ENCODE measurements at places on chromosomes 5 and 9.

- no peak for DNase-seq
Measured at GRCh38 chr9:32782476-32783167, 718 bp upstream of the TMEM215 start.

- DNase-seq: no peak
Measured at GRCh38 chr5:50576686-50577256, 89.7 kb upstream of the PARP8 start.

DNA sequence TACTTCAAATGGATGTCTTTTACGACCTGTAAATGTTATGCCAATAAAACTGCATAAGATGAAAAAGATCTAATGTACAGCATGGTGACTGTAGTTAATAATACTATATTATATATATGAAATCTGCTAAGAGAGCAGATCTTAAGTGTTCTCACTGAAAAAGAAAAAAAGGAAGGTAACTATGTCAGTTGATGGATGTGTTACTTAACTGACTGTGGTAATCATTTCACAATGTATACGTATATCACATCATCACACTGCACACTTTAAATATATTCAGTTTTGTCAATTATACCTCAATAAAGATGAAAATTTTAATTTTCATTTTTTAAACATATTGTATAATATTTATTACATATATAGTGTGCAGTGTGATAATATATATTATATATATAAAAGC, 31.9 kb downstream of the THBS4 start:
- no peak for DNase-seq

DNA sequence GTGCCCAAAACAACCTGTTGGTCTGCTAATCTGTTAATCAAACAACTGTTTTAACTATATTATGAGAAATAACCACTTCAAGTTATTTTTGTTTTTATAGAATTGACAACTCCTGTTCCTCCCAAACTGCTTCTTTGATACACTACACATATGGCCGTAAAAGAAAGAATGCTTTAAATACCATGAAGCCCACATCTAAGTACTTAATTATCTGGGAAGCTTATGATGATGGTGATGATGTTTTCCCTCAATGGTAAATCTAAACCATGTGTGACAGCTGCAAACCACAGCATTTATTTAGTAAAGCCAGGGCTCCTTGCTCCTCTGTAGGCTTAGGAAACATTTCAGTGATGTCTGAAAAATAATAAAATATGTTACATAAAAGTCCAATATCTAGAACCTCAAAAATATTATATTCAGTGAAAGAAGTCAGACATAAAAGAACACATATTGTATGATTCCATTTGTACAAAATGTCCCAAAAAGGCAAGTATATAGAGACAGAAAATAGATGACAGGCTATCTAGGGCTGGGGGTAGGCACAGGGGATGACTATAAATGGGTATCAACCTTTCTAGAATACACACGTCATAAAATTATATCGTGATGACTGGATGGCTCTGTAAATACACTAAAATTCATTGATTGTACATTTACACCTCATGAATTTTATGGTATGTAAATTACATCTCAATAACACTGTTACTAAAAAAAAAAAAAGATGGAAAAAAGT, 154.1 kb downstream of the EFNA5 start:
- no peak for DNase-seq

DNA sequence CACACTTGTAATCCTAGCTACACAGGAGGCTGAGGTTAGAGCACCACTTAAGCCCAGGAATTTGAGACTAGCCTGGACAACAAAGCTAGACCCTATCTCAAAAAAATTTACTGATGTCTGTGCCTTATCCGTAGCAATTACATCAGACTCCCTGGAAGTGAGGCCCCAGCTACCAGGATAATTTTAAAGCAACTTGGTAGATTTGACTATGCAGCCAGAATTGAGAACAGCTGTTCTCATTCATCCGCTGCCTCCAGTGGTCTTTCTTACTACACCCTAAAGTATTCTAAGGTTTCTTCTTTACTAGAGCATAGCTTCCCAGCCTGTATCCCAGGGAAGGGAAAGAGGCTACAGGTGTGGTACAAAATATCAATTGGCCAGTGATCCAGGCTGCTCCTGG, 20.4 kb upstream of the C9orf152 start:
- no peak for DNase-seq

DNA sequence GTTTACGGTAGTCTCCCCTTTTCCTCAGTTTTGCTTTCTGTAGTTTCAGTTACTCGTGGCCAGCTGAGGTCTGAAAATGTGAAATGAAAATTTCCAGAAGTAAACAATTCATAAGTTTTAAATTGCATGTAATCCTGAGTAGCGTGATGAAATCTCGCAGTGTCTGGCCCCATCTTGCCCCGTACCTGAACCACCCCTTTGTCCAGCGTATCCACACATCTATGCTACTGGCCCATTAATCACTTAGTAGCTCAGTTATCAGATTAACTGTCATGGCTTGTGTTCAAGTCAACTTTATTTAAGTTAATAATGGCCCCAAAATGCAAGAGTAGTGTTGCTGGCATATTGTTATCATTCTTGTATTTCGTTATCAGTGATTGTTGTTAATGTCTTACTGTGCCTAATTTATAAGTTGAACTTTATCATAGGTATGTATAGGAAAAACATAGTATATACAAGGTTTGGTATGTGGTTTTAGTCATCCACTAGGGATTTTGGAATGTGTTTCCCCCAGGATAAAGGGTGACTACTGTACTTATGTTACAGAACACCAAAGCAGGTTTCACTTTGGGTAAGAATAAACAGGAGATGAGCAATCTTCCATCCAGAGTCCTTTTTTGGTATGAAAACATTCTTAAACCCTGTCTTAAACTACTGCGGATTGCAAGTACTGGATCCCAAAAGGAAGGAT, 118.4 kb upstream of the KCNN2 start:
- DNase-seq: no peak

DNA sequence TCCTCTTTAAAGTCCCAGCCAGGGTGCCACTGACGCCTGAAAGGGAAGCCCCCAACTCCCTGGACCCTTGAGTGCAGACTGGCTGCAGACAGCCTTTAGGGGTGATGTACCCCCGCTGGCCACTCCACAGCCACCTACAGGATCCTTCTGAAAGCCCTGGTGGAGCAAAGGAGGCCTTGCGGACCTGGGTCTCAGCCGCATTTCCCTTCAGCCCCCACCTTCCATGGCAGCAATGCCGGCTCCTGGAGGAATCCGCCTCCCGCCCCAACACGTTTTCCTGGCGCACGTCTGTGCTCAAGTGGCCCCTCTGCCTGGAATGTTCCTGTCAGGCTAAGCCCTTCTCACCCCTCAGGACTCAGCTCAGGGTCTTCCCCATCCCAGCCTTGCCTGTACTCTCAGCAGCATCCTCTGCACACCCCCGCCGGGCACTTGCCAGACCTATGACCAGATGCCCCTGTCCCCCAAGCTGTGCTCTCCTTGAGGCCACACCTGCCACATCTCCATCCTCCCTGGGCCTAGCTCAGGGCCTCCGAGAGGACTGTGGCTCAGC, 134.1 kb upstream of the RAPGEF1 start:
- no peak for DNase-seq

GRCh38 chr9:21923694-21924093, 70.5 kb downstream of the CDKN2A start:
- DNase-seq: no peak

DNA sequence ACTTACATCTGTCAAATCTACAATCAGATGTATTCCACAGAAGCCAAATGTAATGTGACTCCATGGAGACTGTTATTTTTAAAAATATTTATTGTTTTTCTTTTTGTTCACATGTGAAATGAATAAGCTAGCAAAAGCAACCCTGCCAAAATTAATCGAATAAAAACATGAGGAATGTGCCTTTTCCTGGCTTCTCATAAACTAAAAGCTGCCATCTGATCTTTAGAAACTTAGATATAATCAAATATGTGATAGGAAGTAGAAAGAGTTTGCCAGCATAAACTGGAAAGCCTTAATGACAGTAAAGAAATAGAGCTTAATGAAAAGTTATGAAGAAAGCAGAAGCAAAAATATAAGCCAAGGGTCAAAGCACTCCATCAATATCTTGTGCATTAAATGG, 1724.7 kb upstream of the WWC1 start:
- DNase-seq: no peak

DNA sequence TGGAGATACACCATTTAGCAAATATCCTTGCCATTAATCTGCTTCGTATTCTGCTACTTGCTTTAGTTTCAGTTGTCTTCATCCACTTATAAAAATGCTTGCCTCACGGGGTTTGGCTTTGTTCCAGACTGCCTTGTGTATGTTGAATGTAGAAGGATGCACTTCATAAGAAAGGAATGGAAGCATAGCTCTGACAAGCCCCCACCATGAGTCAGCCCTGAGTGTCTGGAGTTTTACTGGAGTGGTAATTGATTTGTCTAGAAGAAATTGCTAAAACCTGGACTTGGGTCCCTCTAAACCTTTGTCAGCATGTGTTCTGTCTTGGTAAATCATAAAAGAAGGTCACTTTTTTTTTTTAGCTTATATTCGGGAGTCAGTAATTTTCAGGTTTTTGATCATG, 4.6 kb downstream of the TEX48 start:
- no peak for DNase-seq

DNA sequence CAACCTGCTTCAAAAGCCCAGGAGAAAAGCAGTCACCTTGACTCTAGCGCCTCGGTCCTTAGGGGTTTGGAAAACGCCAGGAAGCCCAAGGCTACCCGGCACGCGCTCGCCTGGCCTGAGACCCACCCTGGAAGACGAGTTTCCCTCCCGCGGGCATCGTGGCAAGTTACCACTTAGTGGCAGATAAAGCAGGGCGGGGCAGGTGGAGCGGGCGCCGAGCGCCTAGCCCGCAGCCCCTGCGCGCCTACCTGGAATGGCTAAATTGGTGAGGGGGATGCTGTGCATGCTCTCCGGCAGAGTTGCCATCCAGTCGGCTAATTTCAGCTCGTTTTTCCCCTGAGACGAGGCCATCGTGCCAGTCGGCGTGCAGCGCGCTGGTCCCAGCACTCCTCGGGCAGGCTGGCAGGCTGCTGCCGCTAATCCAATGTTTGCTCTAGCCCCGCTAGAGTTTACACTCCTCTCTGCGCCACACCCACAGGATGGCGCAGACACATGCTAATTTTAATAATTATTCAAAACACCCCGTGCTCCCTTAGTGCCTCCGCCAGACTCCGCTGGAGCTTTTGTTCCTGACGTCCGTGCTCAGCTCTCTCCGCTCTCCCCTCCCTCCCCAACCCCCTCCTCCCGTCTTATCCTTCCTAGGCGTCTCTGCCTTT, at the start of gene PLCXD3:
Gene PLCXD3, minus strand, starts transcription at position 426 of the 656 bp plus-strand sequence. Its CDS starts 75 bp downstream, at position 351.
- no peak for DNase-seq

GRCh38 chr9:124042201-124042721, 30.7 kb downstream of the LHX2 start:
- DNase-seq: no peak

GRCh38 chr5:87405472-87406155, 7.1 kb downstream of the CCNH start:
- no peak for DNase-seq

DNA sequence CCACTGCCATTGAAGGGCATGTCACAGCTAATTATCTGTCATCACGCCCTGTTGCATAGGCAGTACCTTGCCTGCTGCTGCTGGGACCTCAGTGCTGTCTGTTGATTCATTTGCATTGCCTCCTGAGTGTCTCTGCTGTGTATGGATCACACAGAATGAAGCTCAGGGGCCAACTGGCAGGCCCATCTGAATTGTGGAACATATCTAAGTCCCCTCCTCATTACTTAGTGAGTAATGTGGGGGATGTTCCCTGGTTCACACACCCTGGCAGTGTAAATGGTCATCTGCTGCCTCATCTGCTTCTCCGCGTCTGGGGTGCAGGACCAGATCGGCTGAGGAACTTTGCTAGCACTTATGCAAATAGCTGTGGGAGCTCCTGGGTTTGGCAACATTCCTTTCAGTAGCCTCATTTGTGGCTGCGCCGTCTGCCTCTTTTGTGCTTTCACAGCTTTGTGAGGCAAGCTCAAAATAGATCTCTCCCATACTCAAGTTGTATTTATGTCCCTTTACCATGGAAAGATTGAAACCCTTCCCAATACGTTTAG, 25.4 kb downstream of the TYRP1 start:
- no peak for DNase-seq

GRCh38 chr9:89639367-89639795, 34.6 kb downstream of the GADD45G start:
- no peak for DNase-seq

DNA sequence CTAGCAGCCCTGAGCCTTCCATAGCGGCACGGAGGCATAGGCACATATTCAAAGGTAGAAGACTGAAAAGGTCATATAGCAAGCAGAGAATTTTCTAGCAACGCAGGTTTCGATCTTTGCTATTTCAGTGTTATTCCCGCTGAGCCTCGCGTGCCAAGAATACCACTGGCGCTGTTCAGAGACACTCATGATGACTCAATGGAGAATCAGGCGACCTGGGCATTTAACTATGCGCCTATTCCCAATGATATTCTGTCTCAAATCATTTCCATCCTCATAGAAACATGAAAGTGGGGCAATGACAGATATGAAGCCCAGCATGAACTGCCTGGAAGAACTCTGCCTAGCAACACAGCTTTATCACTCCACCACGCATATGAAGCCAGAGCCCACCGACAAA, 59.9 kb downstream of the EFNA5 start:
- no peak for DNase-seq

GRCh38 chr9:7146582-7146981, 388.8 kb downstream of the KDM4C start:
- DNase-seq: no peak

DNA sequence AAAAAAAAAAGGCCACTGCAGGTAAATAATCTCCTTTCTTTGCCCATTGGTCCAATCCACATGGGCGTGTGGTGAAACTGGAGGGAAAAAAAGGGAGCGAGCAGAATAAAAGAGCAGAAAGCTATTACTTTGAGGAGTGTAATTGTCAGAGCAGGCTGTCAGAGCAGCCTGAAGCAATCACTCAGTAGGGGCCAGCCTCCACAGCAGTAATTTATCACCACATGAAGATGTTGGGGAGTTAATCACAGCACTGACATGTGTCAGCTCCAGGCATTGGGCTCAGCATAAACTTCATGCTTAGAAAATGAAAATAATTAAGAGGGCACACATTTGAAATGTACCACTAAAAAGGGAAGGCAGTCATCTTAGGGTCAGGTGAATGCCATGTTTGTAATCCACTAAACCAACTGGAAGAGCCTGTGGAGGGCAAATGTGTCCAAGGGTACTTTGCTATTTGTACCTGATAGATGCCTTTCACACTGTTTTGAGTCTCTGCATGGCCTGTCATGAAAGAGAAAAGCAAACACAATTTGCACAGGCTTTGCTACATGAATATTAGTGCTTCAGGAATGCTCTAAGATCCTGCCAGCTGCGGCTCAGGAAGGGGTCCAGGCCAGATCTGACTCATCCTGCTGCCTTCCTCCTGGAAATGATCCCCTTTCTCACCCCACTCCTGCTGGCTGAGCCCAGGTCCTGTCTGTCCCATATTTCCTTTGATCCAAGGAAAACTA, 2.9 kb upstream of the PTGER4 start:
- DNase-seq: no peak

- DNase-seq: no peak
Measured at GRCh38 chr5:159091065-159091464, 8.7 kb downstream of the EBF1 start.
